ENCODE measurements at places on chromosomes 1 and 21.
A peak's percentile ranks its signal among the peaks of the same experiment; 100 is the strongest.

DNA sequence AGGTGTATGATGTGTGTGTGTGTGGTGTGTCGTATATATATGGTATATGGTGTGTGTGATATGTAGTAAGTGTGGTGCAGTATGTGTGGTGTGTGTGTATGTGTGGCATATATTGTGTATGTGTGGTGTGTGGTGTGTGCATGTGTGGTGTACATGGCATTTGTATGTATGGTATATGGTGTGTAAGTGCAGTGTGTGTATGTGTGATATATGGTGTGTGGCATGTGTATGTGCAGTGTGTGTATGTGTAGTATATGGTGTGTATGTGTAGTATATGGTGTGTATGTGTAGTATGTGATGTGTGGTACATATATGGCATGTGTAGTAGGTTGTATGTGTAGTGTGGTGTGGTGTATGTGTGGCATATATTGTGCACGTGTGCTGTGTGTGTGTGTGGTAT lies 74.9 kb downstream of the OLFML3 start:
- no peak overlapping the region for H3K4me3 ChIP-seq
- no peak overlapping the region for H3K27ac ChIP-seq
- DNase-seq, result no peak
- H3K36me3 ChIP-seq, result no peaks in the 10 kb centered on the region

GRCh38 chr1:14415396-14415795 lies 183.1 kb upstream of the KAZN start:
- no peak overlapping the region for H3K27ac ChIP-seq
- no peaks in the 10 kb centered on the region for H3K27me3 ChIP-seq
- H3K4me1 ChIP-seq, result no peaks in the 10 kb centered on the region
- H3K4me3 ChIP-seq, result no peak overlapping the region

GRCh38 chr1:35756064-35756463 lies 13.7 kb downstream of the CLSPN start:
- no peak overlapping the region for H3K4me3 ChIP-seq
- H3K27ac ChIP-seq, result no peak overlapping the region
- no peak for DNase-seq
- no peaks in the 10 kb centered on the region for H3K4me1 ChIP-seq

GRCh38 chr1:232179896-232180778 lies 449.8 kb downstream of the SIPA1L2 start:
- H3K27ac ChIP-seq, result no peak overlapping the region
- H3K27me3 ChIP-seq, result no peaks in the 10 kb centered on the region
- DNase-seq, result peak; percentile 21
- no peak overlapping the region for H3K4me3 ChIP-seq

DNA sequence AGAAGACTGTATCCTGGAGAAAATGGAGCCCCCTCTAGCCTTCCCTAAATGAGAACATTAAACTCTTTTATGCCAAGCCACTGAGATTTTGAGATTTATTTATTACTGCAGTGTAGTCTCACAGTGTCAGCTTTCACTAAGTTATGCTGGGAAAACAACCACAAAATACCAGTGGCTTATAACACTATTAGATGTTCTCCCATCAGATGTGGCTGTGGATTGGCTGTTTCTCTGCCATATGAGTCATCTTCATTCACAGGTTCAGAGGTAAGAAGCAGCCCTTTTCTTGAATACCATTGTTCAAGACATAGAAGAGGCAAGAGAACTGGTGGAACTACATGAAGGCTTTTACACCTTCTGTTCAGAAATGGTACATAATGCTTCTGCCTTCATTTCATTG lies 32.1 kb upstream of the ST6GALNAC5 start:
- no peaks in the 10 kb centered on the region for H3K27me3 ChIP-seq
- H3K36me3 ChIP-seq, result no peaks in the 10 kb centered on the region
- no peak for DNase-seq
- H3K4me1 ChIP-seq, result no peaks in the 10 kb centered on the region
- no peak overlapping the region for H3K27ac ChIP-seq

DNA sequence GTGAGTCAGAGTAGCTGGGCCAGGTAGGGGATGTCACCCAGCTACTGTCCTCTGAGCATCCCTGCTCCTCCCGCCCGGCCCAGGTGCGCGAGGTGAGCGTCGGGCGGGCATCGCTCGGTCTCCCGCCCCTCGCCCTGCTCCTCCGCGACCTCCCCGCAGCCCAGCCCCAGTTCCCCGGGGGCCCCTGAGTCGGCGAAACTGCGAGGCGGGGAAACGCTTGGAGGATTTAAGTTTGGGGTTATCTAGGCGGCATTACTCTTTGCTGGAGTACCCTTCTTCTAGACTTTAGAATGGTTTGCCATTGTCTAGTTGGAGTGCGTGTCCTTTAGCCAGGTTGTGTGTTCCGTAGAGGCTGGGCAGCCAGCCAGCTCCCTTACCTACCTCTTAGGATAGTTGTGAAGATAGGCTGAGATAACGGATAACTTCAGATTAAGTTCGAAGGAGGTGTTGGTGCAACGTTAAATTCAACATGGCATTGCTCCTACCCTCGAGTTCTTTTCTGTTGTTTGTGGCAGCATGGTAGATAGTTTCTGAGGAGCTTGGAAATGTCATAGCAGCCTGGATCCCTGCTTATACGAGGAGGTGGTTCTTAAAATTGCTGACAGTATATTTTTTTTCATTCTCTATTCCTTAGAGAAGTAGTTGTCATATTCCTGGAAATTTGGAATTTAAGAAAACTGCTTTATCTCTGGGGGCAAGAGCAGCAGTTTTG lies 697 bp downstream of the AGO3 start:
- peak overlapping the region; percentile 94 for H3K4me3 ChIP-seq
- no peaks in the 10 kb centered on the region for H3K27me3 ChIP-seq
- no peaks in the 10 kb centered on the region for H3K36me3 ChIP-seq
- H3K4me1 ChIP-seq, result peaks cover 21% of the 10 kb centered on the region

- H3K4me3 ChIP-seq, result no peak overlapping the region
- no peaks in the 10 kb centered on the region for H3K36me3 ChIP-seq
- H3K4me1 ChIP-seq, result peaks cover 7% of the 10 kb centered on the region
- peaks cover 48% of the 10 kb centered on the region for H3K27me3 ChIP-seq
- DNase-seq, result no peak
- no peak overlapping the region for H3K27ac ChIP-seq
Measured at GRCh38 chr1:47213230-47213963, 18.6 kb downstream of the TAL1 start.

- no peaks in the 10 kb centered on the region for H3K4me1 ChIP-seq
- no peaks in the 10 kb centered on the region for H3K27me3 ChIP-seq
- no peak for DNase-seq
- no peak overlapping the region for H3K4me3 ChIP-seq
- no peak overlapping the region for H3K27ac ChIP-seq
Measured at GRCh38 chr21:29867796-29868195, 72.0 kb downstream of the GRIK1 start.

DNA sequence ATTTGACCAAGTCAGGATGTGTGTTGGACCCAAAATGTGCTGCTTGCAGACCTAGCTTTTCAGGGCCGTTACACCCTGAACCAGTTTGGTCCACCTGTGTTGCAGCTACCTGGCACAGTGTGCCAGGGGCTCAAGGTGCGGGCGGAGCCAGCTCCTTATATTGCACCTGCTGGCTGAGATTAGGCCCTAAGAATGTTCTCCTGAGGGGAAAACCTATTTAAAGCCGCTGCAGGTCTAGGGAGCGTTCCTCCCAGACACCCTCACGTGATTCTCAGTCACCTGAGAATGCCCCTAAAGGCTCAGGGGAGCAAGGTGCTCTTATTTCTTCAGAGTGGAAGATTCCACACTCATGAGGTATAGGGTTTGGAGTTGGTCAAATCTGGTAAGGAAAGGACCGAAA lies 12.0 kb downstream of the GSTM3 start:
- no peaks in the 10 kb centered on the region for H3K4me1 ChIP-seq
- no peak overlapping the region for H3K4me3 ChIP-seq
- no peak overlapping the region for H3K27ac ChIP-seq
- H3K27me3 ChIP-seq, result no peaks in the 10 kb centered on the region
- H3K36me3 ChIP-seq, result no peaks in the 10 kb centered on the region

DNA sequence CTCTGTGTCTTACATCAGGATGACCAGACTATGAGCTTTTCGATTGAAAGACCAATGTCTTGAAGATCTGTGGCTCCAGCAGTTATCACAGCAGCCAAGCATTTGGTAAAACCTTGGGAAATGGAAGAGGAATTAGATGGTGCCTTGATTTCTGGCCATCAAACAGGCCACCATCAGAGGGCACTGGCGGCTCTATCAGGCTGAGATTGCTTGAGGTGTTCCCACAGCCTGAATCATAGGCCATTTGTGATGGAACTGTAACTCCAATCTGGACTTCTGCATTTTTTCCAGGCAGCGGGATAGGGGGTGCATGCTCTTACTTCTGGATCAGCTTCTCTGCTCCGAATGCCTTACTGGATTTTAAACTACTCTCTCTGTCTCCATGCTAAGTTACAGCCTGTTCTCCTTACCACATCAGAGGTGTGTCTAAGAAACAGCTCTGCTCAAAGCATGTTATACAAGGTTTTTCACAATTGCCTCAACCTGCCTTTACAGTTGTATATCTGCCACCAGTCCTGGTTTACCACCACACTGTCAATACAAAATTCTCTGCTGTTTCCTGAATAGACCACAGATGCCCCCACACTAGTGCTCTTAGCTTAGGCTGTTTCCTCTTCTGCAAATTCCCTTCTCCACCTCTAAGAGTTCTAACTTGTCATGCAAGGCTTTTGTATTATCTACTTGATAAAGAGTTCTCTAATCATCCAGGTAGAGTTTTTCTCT lies 180.9 kb downstream of the PTGER3 start:
- H3K4me1 ChIP-seq, result no peaks in the 10 kb centered on the region
- peak; percentile 1 for DNase-seq
- no peaks in the 10 kb centered on the region for H3K27me3 ChIP-seq
- H3K27ac ChIP-seq, result no peak overlapping the region
- H3K36me3 ChIP-seq, result no peaks in the 10 kb centered on the region
- H3K4me3 ChIP-seq, result no peak overlapping the region

All from neural progenitor cell (in vitro differentiated cells).